ENCODE measurements at places on chromosomes 3 and 15.

DNA sequence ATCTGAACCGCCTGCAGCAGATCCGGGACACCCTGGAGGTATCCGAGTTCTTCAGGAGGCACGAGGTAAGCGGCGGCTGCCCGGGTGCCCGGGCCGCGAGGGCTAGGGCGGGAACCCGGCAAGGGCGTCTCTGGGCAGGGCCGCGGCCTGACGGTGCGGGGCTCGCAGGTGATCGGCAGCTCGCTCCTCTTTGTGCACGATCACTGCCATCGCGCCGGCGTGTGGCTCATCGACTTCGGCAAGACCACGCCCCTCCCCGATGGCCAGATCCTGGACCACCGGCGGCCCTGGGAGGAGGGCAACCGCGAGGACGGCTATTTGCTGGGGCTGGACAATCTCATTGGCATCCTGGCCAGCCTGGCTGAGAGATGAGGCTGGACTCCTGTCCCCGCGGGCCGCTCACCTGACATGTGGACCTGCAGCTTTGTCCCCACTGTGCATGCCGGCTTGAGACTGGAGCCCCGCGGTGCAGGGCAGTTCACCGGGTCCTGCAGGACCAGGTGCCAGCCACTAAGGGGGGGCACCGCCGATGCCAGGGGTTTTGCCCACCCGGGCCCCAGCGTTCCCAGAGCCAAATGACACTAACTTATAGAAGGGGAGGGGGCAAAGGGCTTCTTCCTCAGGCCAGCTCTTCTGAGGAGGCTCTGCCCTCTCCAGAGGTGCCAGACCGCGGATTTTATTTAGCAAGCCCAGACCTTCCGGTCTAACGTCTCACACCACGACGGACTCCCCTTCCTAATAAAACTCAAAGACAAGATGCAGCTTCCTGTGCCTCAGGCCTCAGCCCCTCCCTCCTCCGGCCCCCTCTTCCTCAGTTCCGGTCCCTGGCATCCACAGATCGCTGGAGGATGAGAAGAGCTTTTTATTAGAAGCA, 9.4 kb downstream of the ITPKA start:
- DNase-seq, result no peak

DNA sequence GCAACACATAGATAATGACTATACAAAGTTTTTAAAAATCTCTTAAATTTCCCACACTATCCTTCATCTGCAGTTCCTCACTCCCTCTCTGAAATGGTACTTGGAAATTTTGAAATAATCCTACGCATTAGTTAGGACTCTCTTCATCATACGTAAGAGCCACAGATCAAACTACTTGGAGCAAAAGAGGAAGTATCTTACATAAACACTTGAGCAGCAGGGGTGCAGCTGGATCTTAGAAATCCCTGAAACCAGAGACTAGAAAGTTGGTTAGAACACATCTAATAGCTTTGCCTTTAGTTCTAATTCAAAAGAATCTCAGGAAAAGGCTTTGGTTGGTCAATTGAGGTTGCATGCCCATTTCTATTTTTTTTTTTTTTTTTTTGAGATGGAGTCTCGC, 38.8 kb upstream of the ZNF445 start:
- DNase-seq, result no peak

GRCh38 chr3:89108291-89108550, 800 bp downstream of the EPHA3 start:
- no peak for DNase-seq

DNA sequence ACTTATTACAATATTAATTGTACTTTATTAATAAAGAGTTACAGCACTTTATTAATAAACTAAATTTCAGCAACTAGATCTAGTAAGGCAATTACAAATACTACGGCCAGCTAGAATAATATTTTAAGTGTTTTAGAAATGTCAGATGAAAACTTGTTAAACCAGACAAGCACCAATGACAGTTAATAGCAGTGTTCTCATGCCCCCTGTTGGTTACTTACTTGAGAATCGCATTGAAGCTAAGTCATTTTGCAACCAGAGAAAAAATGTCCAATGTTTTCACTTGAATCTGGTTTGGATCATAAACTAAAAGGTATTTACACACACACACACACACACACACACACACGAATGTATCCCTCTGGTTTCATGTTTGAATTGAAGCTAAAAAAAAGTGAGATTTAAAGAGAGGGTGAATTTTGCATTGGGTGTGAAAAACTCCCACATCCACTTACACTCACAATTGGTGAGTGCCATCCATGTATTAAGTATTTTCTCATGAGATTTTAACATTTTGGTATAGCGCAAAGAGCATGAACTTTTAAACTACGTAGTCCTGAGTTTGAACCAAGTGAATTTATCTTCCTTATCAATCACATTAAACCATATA, 347.7 kb downstream of the ZBBX start:
- DNase-seq, result no peak

DNA sequence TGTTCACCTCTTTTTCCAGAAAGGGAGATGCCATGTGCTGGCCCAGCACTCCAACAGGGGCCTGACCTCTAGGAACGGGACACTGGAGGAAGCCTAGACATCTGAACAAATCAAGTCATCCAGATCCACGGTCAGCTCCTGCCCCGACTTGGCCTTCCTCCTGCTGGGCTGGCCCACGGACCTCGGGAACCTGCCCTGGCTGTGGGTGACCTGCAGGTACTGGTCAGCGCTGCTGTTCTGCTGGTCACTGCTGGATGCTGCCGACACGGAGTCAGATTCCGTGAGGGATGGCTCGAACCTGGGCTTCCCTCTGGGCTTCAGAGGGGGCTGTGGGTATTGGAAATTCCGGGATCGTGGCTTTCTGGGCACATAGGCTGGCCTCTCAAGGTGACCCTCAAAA, 8.4 kb upstream of the STARD5 start:
- DNase-seq, result no peak

GRCh38 chr3:196524527-196524926, 9.4 kb upstream of the SMCO1 start:
- DNase-seq, result no peak

GRCh38 chr3:78076379-78076778, 1036.5 kb downstream of the ROBO2 start:
- no peak for DNase-seq

DNA sequence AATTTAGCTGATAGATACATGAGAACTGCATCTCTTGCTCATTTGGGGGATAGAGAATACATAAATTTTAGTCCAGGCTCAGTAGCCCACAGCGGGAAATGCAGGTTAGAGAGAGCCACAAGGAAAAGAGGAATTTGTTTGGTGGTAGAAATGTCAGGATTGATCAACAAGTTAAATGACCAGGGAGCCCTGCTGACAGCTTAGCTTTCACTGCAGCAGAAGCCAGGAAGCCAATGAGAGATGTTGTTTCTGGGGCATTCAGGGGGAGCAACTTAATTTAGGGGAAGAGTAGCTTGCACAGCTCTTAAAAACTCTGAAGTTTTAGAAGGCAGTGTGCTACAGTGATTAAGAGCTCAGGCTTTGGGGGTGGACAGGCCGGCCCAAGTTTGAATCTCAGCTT, 22.7 kb downstream of the ARHGEF26 start:
- DNase-seq, result no peak

- no peak for DNase-seq
These were observed 315.1 kb upstream of the CBLB start for GRCh38 chr3:106183762-106184391.

DNA sequence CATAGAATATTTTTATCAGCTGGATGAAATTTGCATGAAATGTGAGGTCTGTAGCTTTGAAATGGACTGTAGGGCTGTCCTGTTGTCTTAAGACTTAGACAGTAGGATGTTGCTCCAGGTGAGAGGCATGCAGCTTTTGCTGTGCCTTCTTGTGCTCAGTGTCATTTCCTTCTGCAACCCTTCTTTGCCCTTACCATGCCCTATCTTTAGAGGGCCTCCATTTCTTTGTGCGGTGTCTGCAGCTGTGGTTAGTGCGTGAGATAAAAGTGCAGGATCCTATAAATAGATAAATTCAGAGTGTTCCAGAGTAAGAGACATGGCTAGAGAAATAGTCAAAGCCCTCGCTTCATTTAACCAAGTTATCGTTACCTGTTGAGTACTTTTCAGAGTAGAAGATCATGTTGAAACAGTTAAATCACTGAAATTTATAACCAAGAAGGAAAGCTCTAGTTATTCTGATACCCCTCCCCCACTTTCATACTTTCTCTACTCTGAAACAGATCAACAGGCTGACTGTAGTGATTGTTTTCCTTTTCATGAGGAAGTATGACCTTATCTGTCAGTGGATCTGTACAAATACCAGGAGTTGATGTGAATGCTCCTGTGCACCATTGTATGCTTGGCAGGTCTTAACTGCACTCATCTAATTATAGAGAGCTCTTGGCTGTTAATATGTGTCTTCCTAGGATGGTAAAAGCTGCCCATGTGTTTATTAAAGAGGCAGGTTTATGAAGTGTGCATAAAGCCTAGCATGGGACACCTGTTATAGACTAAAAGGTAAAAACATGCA, 18.2 kb downstream of the EIF3J start:
- DNase-seq, result no peak

DNA sequence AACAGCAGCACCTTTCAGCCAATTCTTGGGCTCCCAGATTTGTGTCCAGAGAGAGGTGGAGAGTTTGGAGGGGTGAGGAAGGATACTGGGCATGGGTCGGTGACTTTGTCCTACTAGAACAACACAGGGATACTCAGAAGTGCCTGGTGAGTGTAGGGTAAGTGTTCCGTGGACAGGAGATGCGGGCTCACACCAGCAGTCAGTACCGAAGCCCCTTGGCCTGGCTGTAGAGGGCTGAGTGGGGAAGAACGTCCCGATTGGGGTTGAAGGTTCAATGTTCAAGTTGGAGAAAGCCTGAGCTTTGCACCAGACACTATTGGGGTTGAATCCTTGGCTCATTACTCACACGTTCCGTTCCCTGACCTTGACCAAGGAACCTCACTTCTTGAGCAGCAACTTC, 40.8 kb upstream of the SLC6A11 start:
- no peak for DNase-seq

DNA sequence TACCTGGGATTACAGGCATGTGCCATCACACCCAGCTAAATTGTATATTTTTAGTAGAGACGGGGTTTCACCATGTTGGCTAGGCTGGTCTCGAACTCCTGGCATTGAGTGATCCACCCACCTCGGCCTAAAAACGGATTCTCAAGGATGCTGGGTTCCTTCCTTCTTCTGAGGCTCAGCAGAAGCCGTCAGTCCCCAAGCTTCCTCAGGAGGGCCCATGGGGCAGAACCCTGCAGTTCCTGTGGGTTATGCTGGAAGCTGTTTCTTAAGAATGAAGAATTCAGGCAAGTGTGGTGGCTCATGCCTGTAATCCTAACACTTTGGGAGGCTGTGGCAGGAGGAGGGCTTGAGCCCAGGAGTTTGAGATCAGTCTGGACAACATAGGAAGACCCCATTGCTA, 29.0 kb upstream of the ZNF710 start:
- no peak for DNase-seq

DNA sequence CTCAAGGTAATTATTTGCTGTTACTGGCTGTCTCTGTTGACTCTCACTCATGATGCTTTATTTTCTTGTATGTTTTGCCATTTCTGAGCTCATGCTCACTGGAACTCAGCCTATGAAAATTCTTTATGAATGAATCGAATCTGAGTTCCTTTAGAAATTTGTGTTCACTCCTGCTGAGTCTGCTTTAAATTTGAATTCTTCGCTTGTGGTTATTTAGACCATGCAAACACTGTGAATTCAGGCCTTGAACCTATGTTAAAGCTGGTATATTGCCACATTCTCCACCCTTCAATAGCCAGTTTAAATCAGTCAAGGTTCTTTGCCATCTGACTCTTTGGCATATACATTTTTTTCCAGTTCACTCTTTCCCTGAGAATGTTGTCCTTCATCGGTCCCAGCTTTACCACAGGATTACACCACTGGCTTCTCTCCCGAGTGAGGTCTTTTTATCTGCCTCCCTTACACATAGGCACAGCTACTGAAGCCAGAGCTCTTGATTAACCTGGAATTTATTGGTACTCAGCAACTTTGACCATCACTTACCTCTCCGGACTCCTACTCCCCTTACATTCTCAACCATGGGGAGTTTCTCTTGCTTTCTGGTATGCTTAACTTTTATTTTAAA, 400.6 kb downstream of the VPS13C start:
- no peak for DNase-seq

DNA sequence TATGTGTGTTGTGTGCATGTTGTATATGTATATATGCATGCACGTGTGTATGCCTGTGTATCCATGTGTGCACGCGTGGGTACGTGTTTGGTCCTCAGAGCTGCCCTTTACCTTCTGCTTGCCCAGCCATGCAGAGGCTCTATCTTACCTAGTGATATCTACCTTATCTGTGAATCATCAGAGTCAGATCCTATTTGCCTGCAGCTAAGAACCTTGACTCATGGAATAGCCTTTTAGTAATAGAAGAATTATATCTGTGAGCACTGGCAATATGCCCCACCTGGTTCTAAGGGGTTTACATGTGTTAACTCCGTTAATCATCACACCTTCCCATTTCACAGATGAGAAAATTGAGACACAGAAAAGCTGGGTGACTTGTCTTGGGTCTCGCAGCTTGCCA, 11.0 kb downstream of the PGPEP1L start:
- no peak for DNase-seq

- no peak for DNase-seq
These were observed 33.3 kb downstream of the TRPM7 start for GRCh38 chr15:50653156-50653743.

GRCh38 chr3:4888913-4889846, 90.1 kb upstream of the BHLHE40 start:
- DNase-seq, result peak; percentile 35

GRCh38 chr3:11306817-11307589, 34.8 kb downstream of the ATG7 start:
- peak; percentile 41 for DNase-seq

- no peak for DNase-seq
These were observed 102.1 kb upstream of the TLE3 start for GRCh38 chr15:70199540-70200410.

DNA sequence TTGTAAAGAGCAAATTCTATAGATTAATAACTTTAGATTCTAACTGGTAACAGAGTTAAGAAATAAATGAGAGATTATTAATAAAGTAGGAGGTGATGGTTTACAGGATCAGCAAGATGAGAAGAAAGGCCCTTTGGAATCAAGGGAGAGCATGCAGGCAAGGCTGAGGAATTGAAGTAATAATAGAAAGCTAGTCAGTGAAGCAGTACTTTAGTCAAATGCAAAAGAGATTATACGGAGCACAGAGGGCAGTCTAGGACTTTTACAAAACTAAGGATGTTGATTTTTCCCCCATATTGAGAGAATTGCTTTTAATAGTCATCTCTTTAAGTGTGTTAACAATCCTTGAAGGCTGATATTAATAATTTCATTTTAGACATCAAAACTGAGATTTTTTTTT, 146.4 kb downstream of the ROBO2 start:
- DNase-seq, result no peak

GRCh38 chr15:101451266-101451799, 38.2 kb downstream of the PCSK6 start:
- DNase-seq, result no peak

Measured in CD4-positive, alpha-beta T cell treated with Interleukin-4 for 1 hour (primary cell).